WTC11 (cell line): ENCODE measurements at places on chromosomes 11 and 22.

DNA sequence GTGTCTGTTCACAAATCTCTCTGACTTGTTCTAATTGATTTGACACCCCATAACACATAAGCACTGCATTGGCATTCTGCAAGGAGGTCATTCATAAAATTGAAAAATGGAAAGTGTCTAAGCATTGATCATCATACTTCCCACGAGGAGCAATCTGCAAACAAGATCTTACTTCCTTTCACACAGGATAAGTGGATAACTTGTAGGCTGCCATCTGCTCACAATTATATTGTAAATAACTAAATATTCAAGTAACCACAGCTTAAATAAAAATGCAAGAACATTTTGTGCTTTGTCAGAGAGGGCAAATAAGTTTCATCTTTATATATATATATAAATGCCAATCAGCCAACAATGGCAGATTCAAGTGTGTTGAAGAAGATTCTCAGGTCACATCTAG lies 264.8 kb upstream of the ZC3H12C start:
- no peak for DNase-seq

GRCh38 chr11:112221274-112221835 lies 4.9 kb upstream of the PTS start:
- no peak for DNase-seq

DNA sequence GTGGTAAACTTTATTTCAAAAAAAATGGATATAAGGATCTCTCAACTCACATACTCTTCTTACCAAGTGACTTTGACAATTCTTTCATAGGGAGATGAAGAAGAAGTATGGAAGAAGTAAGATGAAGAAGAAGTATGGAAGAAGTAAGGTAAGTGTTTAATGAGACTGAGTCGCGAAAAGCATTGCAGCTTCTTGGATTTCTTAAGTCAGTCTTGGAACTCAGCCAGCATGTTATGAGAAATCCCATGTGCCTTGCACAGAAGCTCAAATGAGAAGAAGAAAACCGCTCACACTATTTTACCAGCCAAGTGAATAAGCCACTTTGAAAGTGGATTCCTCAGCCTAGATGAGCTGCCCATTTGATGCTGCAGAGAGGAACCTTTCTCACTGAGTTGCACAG lies 332.0 kb upstream of the CCDC179 start:
- DNase-seq, result no peak

DNA sequence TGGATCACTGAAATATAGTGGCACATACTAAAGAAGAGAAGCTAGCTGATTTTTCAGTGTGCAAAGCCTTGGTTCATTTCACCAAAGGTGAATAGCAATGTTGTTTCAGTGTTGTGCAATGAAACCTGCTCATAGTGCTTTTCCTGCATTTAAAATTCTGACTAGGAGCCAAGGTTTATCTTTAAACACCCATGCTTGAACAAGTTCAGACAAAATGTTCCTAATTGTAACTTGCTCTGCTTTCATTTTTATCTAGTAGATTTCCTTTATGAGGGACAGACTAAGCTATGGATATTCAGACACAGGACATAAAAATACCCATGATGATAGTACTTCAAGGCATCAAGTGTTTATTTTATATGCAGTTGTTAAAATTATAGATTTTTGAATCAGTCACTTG lies 47.7 kb downstream of the BBOX1 start:
- no peak for DNase-seq

- no peak for DNase-seq
Observed at GRCh38 chr22:31628969-31629708, 32.9 kb downstream of the PISD start.

- no peak for DNase-seq
Observed at GRCh38 chr11:45593992-45594391, 71.4 kb downstream of the CHST1 start.

GRCh38 chr22:22508274-22509176 lies at the start of gene ZNF280B:
ZNF280B (minus strand) TSS chr22:22508742; CDS start chr22:22489398, 19,344 bp downstream.
- DNase-seq, result peak; percentile 89

- DNase-seq, result no peak
Observed at GRCh38 chr11:113874581-113875233, 665 bp downstream of the USP28 start.

GRCh38 chr22:38704654-38705234 lies 1.0 kb upstream of the GTPBP1 start:
- no peak for DNase-seq

DNA sequence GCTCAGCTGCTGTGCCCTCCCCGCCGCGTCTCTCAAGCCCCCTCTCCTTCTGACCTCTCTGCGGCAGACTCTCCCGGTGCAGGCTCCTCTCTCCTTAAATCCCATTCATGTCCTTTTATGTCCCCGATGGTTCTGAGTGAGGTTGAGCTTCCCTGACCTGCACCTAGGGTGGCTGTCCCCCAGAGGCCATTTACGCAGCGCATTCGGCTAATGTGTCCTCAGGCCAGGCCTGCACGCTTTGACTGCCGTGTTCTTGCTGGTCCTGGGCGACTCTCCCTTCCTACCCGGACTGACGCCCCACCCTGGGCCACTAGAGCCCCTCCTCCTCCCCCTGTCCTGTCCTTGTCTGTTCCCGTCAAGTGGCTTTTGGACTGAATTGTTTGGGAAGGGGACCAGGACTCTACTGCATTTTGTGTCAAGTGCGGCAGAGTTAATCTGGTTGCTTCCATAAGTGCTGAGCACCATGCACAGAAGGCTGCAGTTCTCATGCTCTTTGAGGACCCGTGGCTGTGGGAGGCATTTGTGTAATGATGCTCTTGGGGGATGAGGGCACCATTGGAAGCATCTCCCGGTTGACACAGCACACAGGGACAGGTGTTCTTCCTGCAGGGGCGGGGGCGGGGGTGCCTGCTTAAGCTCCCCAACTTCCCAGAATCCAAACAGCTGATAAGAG lies 37.1 kb downstream of the IGHMBP2 start:
- no peak for DNase-seq

GRCh38 chr22:37007651-37008050 lies 11.6 kb downstream of the TST start:
- no peak for DNase-seq

DNA sequence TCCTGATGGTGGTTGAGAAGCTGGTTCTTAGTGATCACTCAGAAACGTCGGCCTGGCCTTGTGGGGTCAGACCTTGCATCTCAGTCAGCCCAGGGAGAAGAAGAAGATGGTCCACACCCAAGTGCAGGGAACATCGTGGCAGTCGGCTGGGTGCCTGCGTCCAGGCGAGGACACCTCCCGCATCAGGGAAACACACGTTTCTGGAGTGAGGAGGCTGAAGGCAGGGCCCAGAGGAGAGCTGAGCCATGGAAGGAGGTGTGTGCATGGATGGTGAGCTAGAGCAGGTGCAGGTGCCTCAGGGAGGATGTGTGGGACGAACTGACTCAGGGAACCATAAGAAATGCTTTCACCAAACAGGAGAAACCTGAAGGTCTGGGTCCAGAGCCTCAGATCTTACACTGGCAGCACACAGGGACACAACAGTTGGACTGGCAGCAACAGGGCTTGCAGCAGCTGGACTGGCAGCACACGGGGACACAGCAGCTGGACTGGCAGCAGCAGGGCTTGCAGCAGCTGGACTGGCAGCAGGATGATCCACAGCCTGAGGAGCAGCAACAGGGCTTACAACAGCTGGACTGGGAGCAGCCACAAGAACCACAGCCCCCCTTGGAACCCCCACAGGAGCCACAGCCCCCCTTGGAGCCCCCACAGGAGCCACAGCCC lies 632 bp downstream of the KRTAP5-2 start:
- DNase-seq, result no peak

DNA sequence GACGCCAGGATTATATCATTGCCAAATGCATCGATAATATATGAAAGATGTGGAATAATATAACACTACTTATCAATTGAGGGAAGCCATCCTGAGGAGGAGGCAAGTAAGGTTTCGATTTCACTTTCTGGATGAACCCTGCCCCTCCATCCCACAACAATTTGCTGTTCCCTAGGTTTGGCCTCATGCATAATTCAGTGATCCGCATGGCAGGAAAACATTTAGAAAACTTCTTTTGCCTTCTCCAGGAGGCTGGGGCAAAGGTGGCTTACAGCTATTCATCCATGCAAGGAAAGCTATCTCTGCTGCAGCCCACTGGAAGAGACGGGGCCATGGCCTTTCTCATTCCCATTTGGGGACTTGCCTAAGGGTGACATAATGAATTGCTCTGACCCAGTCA lies 489.4 kb upstream of the CADM1 start:
- DNase-seq, result no peak

- no peak for DNase-seq
Observed at GRCh38 chr11:73345481-73346160, 30.6 kb upstream of the RELT start.

GRCh38 chr11:68146010-68146540 lies 24.9 kb upstream of the CHKA start:
- DNase-seq, result no peak

GRCh38 chr11:14725150-14725549 lies 81.5 kb downstream of the PDE3B start:
- DNase-seq, result no peak

DNA sequence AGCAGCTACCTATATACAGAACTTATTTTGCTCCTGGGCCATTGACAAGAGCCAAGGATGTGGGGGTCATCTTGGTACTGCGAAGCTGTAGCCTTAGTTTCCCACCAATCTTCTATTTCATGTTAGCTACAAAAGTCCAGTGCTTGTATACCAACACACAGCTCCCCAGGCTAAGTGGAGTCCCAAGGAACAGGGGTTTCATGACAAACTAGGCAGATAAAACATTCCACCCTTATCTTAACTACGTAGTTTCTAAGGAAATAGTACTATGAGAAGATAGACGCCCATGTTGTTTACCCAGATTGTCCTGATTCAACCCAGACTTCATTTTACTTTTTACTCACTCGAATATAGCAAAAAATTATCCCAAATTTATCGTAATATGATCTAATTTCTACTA lies 218.5 kb downstream of the DYNC2H1 start:
- no peak for DNase-seq

DNA sequence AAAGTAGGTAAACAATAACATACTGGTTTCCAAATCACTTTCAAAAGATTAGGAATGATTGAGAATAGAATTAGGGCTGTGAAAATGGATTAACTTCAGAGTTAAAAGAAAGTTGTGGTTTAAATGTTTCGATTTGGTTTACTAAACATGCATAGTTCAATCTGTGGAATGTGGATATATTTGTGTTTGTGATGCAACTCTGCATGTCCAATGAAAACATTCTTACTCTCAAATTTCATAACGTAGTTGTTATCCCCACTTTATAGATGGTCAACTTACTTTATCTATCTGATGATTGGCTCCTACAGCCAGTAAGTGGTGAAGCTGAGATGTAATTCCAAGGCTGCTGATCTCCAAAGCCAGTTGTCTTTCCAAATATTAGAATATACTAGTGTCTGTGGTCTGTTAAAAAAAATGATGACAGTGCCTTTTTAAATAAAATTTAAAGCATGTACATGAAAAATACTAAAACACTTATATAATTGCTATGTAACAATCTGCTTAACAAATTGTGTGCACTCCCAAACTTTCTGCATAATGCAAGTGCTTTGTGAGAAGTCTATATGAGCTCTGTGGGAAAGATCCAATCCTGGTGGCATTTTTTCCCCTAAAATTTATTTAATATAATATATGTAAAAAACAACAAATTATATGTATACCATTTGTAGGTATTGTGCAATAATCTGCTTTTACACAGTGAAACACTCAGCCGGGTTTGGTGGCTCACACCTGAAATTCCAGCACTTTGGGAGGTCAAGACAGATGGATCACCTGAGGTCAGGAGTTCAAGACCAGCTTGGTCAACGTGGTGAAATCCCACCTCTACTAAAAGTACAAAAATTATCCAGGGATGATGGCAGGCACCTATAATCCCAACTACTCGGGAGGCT lies 9.7 kb upstream of the SIK3 start:
- DNase-seq, result no peak

DNA sequence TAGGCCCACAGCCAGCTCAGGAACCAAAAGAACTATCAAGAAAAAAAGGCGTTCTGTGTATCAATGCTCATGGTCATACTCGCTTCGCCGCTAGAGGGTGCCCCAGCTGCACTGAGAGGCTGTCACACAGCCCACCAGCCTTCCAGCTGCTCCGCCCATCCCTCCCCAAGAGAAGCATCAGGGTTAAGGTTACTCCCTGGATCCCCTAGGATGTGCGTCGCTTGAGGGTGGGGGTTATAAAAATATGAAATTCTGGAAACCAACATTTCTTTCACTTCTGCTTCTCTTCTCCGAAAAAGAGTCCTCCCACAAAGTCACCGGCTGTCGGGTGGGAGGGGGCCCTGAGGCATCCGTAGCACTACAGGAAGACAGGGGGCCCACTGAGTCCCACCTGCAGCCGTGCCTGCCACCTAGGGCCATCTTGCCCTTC lies 1.7 kb downstream of the CBX6 start:
- DNase-seq, result peak; percentile 95
